ENCODE measurements at places on chromosomes 2 and 18.

DNA sequence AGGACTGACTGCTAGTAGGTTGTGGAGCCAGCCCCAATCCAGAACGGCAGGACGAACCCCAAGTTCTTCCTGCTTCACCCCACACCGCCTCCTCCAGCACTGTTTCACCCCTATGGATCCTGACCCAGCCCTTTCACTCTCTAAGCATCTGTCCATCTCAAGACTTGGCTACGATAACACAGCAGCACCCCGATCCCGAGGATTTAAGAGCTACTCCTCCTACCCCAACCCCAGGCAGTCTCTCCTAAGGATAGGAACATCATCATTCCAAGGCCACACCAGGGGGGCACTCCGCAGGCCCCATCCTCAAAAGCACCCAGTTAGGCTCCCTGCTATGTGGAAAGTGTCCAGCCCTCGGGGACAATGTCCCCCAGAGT lies 645 bp downstream of the KCTD18 start:
- no peak for DNase-seq

GRCh38 chr2:72289283-72289682 lies 141.6 kb upstream of the CYP26B1 start:
- DNase-seq = no peak

DNA sequence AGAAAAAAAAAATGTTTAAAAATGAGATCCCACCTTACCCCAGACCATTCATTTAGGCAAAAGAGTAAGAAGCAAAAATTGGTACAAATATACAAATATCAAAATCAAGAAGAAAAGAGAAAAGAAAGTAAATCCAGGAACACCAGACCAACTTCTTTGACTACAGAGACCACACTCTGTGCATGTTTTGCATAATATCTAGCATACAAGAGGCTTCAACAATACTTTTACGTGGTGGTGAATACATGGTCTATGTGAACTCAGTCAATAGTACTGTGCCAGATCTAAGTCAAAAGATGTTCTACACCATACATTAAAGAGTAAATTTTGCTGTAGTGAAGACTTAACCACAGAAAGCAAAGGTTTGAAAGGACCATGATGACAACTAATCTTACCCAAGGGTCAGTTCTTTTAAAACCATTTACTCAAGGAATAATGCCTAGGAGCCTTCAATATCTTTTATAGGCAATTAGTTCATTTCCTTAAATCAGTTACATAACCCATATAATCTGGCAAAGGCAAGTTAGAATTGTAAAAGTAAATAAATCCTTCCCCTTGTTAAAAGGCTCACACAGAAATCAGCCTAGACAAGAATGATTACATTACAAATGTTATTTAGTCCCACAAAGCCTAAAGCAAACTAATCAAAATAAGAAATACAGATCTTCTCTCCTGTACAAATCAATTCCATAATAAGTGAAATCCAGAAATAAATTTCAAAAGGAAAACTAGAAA lies 115.2 kb downstream of the EXOC6B start:
- no peak for DNase-seq

- no peak for DNase-seq
Observed at GRCh38 chr18:78305789-78306188, 673.8 kb upstream of the SALL3 start.

DNA sequence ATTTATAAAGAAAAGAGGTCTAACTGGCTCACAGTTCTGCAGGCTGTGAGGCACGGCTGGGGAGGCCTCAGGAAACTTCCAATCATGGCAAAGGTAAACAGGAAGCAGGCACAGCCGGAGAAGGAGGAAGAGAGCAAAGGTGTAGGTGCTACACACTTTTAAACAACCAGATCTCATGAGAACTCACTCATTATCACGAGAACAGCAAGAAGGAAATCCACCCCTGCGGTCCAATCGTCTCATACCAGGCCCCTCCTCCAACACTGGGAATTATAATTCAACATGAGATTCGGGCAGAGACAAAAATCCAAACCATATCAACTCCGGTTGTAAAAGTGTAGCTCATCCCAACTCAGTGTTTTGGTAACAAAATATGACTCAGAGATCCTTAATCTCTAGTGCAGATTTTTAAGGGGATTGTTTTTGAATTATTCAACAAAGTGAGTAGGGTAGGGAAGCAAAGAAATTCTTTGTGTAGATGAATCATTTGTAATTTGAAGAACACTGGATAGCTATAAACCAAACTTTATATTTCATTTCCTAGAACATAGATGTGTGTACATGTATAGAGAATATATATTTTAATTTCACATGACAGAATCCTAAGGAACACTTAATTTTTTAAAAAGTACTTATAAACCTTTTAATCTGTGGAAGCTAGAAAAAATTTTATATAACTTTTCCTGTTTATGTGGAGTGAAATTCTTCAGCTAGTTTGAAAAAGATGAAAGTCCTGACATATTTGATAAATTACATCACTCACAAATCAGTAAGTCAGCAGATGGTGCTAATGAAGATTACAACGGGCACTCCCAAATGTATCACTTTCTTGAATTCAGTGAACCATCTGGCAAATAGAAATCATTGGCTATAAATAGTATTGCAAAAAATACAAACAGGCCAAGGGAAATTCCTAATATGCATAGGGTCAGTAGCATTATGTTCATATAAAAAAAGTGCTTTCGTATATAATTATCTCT lies 130.1 kb downstream of the OLA1 start:
- no peak for DNase-seq

DNA sequence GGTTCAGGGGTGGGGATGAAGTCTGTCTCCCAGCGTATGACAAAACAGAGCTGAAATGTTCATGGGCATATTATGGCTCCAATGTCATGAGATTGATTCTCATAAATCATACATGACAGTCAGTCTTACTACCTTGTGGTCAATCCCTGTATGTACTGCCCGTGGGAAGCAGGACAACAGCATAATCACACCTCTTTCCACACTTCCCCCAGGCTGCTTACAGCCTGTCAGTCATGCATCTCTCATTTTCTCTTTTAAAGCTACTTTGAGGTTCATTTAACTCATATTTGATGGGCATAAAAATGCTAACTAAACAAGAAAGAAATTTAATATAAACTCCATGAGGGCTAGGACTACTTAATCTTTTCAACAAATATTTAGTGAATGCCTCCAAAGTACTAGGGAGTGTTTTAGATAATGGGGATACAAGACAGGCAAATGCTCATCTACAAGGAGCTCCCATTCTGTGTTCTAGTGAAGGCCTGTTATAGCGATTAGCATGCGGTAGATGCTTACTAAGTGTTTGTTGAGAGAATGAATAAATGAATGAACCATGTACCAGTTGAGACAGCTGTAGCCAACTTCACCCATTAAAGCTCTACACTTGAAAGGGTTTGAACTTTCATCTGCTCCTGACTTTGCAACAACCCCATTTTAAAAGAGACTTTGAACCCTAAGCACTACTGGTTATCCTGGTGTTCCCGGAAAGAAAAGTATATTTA lies 89.1 kb downstream of the ALPK2 start:
- no peak for DNase-seq

Measured in activated gamma-delta T cell (primary cell).